MCF 10A (cell line): ENCODE measurements at places on chromosomes 4 and X. TPM values are rescaled to one million over a fixed set of nuclear protein-coding genes. Genes with fewer than 3 reads are reported as not detected.

DNA sequence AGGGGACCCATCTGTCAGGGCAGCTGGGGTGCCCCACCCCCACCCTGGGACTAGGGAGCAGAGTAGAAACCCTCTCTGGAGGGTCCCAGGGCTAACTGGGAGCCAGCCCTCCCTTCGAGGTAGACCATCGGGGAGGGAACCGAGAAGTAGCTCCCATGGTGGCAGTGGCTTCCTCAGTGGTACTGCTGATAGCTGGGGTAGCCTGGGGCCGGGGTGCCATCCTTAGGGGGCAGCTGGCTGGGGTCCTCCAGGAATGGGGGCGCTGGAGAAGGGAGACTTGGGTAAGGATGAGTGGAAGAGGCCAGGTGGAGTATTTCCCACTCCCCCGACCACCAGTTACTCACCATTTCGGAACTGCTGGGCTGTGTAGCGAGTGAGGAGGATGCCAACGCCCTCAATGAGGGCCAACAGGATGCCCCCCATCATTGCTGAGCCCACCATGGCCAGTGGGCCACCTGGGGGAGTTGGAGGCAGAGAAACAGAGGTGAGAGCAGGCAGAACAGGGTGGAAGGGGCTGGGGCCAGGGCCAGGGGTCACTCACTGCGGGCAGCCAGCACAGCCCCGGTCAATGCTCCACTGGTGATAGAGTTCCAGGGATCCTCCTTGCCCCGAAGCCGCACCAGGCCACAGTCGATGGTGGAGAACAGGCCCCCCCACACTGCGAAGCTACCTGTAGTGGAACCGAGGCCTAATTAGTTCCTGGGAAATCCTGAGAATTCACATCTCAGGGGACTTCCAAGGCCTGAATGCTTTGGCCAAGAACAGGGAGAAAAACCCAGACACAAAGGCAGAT is 3.8 kb downstream of the TIMM17B start:
- no peak for DNase-seq

DNA sequence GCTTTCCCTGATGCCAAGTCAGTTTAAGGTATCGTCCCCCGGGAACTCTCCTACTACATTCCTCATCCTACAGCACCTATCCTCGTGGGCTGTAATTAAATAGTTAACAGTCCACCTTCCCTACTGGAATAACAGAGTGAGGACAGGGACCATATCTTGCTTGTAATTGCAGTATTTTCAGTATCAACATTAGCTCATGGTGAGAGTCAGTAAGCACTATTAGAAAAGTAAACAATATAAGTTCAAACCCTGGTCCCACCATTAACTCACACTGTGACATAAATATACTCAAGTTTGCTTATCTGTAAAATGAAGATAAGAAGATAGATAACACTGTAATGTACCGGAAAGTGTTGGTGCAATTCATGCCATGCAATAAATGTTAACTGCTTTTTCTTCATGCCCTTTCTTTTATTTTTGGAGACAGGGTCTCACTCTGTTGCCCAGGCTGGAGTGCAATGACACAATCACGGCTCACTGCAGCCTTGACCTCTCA is 61.3 kb downstream of the SH3RF1 start:
- DNase-seq = no peak

GRCh38 chr4:72629540-72629939 is 60.5 kb upstream of the ADAMTS3 start:
- peak; percentile 83 for DNase-seq

DNA sequence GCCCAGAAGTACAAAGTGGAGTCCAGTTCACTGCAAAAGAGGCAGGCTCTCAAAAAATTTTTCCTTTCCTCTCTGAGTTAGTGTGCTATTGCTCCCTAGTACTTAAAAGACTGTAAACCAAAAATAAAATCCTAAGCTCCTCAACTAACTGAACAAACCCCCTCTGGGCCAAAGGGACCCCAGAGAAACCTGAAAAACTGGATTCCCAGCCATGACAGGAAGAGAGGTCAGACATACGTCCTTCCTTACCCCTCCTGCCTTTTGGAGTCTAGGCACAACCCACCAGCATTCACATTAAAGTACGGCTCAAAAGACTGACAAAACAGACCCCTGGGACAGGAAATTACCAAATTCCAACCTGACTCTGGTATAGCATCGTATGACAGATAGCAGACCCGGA is 957.9 kb upstream of the PRKX start:
- no peak for DNase-seq

DNA sequence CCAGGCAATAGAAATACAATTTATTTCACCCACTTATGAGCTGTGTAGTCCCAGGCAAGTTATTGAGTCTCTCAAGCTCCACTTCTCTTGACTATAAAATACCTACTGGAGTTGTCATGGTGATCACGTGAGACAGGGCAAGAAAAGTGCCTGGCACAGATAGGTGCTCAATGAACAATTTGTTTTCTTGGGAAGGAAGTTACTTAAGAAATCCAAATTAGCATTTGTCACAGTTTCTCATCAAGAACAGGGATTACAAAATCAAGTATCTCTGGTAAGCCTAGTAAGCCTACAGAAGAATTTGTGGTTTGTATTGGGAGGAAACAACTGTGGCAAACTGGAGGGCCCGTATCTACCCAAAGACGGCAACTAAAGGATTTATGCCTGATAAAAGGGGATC is 37.5 kb upstream of the RASGEF1B start:
- DNase-seq = no peak

- no peak for DNase-seq
Observed at GRCh38 chr4:166008510-166008909, 135.5 kb downstream of the TLL1 start.

- peak; percentile 6 for DNase-seq
Observed at GRCh38 chrX:155535866-155536265, 76.9 kb downstream of the TMLHE start.

DNA sequence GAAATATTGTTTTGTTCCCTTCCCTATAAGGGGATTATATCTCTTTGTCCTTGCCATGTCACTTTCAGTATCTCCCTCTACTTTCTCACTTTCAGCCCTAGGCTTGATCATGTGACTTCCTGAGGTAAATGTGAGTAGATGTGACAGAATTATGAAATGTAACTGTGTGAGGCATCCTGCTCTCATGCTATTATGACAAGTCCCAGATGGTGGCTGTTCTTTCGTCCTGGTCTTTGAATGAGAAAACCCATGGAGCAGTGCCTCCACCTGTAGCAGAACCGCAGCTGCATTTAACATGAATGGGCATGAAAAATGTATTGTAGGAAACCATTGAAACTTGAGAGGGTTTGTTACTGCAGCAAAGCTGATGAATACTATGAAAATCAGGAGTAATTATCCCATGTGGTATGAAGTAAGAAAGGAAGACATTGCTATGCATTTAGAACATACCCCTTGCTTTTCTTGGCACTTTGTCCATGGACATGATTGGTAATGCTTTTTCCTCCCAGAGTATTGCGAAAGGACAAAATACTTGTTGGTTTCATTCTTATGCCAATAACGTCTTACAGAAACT is 202.2 kb upstream of the GPRIN3 start:
- DNase-seq = peak; percentile 97

DNA sequence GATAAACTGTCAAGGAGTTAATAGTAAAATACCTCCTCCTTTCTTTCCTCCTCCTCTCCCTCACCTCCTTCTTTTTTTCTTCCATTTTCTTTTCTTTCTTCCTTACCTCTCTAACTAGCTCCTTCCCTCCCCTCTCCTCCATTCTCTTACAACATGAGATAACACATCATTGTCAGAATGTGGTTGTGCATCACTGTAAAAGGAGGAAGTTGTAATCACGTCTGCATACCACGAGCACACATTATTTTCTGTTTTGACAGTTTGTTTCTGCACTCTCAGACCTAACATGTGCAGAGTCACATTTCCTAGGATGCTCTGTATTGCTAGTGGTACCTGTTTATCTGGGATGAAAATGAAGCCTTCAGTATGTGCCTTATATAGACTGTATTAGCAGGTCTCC is 9.1 kb downstream of the SLIT2 start:
- DNase-seq = no peak

- no peak for DNase-seq
Observed at GRCh38 chrX:120468071-120468470, 1.0 kb downstream of the LAMP2 start.

- peak; percentile 16 for DNase-seq
Observed at GRCh38 chr4:6331018-6331417, 61.4 kb downstream of the WFS1 start.

- DNase-seq = peak; percentile 57
Observed at GRCh38 chr4:76377911-76378310, 43.0 kb downstream of the CCDC158 start.

DNA sequence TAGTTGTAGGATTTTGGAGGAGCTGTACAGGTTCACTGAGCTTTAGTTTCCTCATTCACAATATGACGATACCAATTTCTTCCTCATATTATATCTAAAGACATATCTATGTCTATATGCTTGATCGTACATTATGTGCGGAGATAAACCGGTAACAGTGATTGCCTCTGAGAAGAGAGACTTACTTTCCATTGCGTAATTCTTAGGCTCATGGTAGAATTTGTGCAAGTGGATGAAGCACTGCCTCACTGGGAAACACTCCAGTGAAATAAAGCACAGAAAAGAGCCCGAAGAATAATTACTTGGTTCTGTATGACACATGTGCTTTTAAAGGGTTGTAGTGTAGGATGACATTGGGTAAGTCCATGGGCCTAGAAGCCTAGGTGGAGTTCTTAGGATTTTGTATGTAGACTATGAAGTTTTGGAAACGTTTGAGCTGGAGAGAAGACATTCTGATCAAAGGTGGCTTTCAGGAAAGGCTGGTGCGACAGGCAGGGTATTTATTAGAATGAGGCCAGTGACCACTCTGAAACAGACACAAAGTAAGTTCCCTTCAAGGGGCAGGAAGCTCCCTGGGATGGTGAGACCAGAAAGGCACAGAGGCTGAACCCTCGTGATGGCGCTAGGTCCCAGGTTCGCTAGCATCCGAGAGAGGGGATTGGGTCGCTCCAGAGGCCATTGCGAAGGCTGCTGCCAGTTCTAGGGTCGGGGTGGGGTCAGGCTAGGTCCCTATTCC is 649 bp upstream of the VBP1 start:
- DNase-seq = no peak

DNA sequence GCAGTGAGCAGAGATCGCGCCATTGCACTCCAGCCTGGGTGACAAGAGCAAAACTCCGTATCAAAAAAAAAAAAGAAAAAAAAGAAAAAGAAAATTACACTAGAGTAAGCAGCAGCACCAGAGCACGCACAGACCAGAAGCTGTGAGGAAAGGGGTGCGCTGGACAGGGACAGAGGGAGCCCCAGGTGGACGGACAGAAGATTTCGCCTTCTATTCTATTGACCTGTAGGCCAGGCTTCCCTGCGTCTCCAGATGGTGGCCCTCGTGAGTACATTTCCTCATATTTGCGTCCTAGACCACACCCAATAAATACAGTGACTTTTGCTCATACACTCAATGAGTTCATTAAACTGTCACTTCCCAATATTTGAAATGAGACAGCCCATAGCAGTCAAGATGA is 19.1 kb downstream of the MTNR1A start:
- DNase-seq = no peak

- DNase-seq = no peak
Observed at GRCh38 chrX:39199429-39199828, 398.2 kb downstream of the MID1IP1 start.

DNA sequence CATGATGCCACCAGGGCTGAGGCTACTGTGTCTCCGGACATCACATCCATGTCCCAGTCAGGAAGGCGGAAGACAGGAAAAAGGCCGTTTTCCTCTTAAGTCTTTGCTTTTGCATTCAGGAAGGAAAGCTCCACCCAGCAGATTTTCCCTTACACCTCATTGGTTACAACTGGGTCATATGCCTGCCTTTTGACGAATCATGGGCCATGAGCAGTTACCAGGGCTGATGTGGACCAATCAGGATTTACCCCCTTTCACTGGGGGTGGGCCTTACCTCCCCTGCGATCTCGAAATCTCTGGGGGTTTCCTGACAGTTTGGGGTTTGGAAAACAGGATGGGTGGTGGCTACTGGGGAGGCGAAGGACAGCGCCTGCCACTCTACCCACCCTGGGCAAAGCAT is 52.5 kb upstream of the GRPEL1 start:
- no peak for DNase-seq

DNA sequence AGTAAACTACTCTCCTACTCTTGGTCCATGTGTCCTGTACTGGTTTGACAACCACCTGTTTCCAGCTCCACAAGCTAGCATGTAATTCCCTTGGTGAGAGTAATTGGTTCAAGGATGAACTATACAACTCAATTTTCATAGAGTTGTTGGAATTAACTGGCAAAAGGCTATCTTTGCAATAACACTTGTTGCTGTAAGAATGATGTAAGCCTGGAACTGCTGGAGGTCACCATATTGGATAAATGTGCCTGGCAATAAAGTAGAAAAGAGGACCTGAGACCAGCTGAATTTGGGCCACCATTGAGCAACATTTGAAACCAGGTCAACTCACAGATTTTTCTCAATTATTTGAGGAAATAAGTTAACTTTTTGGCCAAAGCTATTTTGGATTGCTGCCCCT is 175.5 kb downstream of the CAMK2D start:
- no peak for DNase-seq

DNA sequence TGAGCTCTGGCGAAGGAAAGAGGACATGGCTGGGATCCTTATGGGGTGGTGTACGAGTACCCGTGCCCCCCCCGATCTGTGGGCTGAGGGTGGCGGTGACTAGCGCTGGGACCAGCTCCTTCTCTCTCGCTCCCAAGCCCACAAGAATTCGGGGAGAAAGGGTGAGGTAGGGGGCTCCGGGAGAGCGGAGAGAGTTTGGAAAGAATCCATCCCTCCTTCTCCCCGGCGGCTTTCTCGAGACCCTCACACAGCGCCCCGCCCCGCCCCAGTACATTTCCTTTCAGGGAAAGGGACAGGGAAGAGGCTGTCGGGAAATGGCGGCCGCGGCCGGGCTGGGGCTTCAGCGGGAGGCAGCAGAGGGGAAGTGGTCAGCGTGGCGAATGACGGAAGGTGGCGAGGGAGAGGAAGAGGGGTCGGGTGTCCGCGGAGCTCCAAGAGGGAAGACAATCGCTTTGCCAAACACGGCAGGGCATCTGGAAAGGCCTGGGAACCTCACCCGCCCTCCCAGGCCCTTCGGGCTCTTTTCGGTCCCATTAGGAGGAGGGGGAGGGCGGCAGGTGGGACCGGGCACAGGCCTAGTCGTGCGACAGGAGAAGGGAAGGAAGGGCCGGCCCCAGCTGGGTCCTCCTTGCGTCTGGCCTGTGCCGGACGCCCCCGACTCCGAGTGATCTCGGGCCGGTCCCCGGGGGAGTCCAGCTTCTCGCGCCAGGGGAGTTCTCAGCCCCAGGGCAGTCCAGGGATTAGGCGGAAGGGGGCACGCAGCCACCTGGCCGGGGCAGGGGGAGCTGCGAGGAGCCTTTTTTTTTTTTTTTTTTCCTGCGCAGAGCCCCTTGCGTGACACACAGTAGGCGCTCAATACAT is 10.2 kb downstream of the HNRNPH2 start:
- DNase-seq = no peak

GRCh38 chrX:154855256-154855655 is 20.8 kb upstream of the SMIM9 start:
- no peak for DNase-seq

Gene DRD5
- not detected in 2 replicates for total RNA-seq

Gene TADA2B
- total RNA-seq = 29.5 and 31.8 TPM in 2 replicates

Gene BEX3
- total RNA-seq = 166 and 173 TPM in 2 replicates

Gene ARMCX5
- total RNA-seq = 15.2 and 16.3 TPM in 2 replicates

Gene COL4A6
- 56.0 and 58.3 TPM in 2 replicates for total RNA-seq

Gene GPR50
- total RNA-seq = not detected in 2 replicates

Gene TCEAL1
- 5.7 and 8.1 TPM in 2 replicates for total RNA-seq

Gene SCFD2
- total RNA-seq = 16.8 and 19.2 TPM in 2 replicates

Gene SPP1
- total RNA-seq = not detected in 2 replicates
